Ovary (tissue), 10 donors: ENCODE measurements at places on chromosomes 11 and 22. TPM values are rescaled to one million over a fixed set of nuclear protein-coding genes. Genes with fewer than 3 reads are reported as not detected.

DNA sequence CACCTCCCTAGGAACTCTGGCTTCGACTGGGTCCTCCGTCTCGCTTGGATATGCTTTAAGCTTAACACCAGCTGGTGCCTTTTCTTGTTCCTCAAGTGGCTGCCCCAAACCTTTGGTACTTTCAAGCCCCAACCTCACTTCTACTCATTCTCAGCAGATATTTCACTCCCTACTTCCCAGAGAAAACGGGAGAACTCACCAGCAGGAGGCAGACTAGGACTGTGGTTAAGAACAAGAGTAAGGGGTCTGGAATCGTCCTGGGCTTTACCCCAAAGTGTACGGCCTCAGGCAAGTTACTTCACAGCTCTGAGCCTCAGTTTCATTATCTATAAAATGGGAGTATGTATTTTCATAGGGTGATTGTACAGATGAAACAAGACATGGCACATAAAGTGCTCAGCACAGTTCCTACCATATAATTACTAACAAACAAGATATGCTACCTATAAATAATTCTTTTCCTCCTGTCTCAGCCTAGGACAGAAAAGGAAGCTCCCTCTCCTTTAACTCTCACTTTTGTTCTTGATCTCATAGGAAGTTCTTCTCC is 37.8 kb downstream of the PAMR1 start:
- no peak overlapping the region for H3K4me3 ChIP-seq
- H3K27me3 ChIP-seq = no peaks in the 10 kb centered on the region

DNA sequence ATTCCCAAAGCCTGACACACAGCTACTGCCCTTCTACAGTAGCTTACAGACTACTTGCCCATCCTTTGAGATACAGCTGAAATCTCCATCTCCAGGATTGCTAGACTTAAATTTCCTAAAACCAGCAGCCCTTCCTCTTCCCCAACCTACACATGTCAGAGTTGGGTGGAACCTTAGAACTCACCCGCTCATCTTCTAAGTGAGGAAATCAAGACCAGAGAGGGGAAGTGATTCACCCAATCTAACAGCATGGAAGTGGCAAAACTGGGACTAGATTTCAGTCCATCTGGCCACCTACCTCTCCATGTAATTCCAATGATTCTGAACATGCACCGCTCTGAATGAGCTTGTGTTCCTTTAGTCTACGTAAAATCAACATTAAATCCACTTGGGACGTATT is 1.0 kb upstream of the TMEM86A start:
- H3K27me3 ChIP-seq = no peaks in the 10 kb centered on the region
- peaks cover 20% of the 10 kb centered on the region for H3K4me1 ChIP-seq
- peak overlapping the region; percentile 100 for H3K27ac ChIP-seq
- H3K4me3 ChIP-seq = no peak overlapping the region
- no peak for DNase-seq
- H3K36me3 ChIP-seq = no peaks in the 10 kb centered on the region

GRCh38 chr11:86624366-86624765 is 48.0 kb downstream of the ME3 start:
- H3K36me3 ChIP-seq = no peaks in the 10 kb centered on the region
- no peaks in the 10 kb centered on the region for H3K27me3 ChIP-seq
- H3K4me3 ChIP-seq = no peak overlapping the region
- peaks cover 24% of the 10 kb centered on the region for H3K4me1 ChIP-seq

GRCh38 chr11:66745356-66746235 is 16.6 kb upstream of the SPTBN2 start:
- DNase-seq = no peak
- peaks cover 5% of the 10 kb centered on the region for H3K4me1 ChIP-seq
- H3K27ac ChIP-seq = no peak overlapping the region
- no peaks in the 10 kb centered on the region for H3K36me3 ChIP-seq
- H3K27me3 ChIP-seq = no peaks in the 10 kb centered on the region

- H3K27me3 ChIP-seq = no peaks in the 10 kb centered on the region
- DNase-seq = no peak
- no peak overlapping the region for H3K4me3 ChIP-seq
- no peaks in the 10 kb centered on the region for H3K4me1 ChIP-seq
- no peaks in the 10 kb centered on the region for H3K36me3 ChIP-seq
- H3K27ac ChIP-seq = no peak overlapping the region
Measured at GRCh38 chr11:114384487-114384886, 15.8 kb downstream of the C11orf71 start.

DNA sequence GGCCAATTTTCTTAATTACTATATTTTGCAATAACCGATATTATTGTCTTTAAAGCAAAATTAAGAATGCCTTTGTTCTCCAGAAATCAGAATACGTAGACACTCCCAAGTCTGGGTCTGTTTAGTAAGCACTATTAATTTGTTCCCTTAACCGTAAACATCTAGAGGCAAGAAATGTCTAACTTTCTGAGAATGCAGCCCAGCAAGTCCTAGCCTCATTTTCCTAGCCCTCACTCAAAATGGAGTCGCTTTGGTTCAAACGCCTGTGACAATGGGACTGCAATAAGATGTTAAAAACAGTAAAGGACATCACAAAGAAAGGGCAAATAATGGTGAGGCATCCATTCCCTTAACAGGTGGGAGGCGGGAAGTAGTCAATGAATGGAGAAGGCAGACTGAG is 280.7 kb downstream of the DLG2 start:
- H3K36me3 ChIP-seq = no peaks in the 10 kb centered on the region
- H3K4me3 ChIP-seq = no peak overlapping the region
- H3K4me1 ChIP-seq = no peaks in the 10 kb centered on the region
- no peak for DNase-seq

DNA sequence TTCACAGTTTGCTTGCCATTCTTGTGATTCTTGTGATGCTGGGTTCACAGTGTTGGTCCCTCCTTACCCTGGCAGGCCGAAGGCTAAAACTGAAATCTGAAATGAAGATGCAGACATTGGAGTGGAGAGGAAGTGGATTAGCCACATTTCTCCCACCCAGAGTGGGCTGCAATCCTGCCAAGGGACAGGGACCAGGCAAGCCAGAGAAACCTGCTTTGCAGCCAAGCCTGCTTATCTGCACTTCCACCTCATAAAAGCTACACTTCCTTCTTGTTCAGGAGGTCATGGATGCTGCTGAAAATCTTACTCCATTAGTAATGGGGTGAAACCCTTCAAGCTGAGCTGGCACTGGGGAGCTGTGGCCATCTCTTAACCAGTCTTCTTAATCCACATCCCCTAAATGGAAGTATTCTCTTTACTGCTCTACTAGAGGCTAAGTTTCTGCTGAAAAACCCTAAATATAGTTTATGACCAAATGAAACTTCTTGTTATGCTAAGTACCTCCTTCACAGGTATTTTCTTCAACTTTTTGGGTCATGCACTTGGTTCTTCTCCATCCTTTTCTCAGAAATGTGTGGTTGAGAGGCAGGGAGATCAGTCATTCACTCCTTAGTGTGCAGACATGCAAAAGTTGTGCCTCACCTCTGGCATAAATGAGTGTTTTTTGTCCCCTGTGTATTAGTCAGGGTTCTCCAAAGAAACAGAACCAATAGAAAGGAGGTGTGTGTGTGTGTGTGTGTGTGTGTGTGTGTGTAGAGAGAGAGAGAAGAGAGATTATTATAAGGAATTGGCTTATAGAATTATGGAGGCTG is 133.9 kb upstream of the BMAL1 start:
- no peak overlapping the region for H3K4me3 ChIP-seq
- no peaks in the 10 kb centered on the region for H3K27me3 ChIP-seq
- DNase-seq = no peak
- H3K4me1 ChIP-seq = no peaks in the 10 kb centered on the region
- no peak overlapping the region for H3K27ac ChIP-seq

GRCh38 chr11:69039501-69039900 is 9.2 kb upstream of the TPCN2 start:
- H3K4me3 ChIP-seq = no peak overlapping the region
- H3K36me3 ChIP-seq = no peaks in the 10 kb centered on the region
- no peak overlapping the region for H3K27ac ChIP-seq
- no peaks in the 10 kb centered on the region for H3K27me3 ChIP-seq
- H3K4me1 ChIP-seq = peaks cover 10% of the 10 kb centered on the region

- DNase-seq = no peak
- no peak overlapping the region for H3K4me3 ChIP-seq
- peak overlapping the region; percentile 2 for H3K27ac ChIP-seq
- no peaks in the 10 kb centered on the region for H3K4me1 ChIP-seq
- no peaks in the 10 kb centered on the region for H3K27me3 ChIP-seq
Measured at GRCh38 chr11:45347348-45348082, 61.4 kb upstream of the SYT13 start.

- H3K36me3 ChIP-seq = no peaks in the 10 kb centered on the region
- H3K4me3 ChIP-seq = no peak overlapping the region
- H3K27me3 ChIP-seq = no peaks in the 10 kb centered on the region
- H3K27ac ChIP-seq = peak overlapping the region; percentile 96
- H3K4me1 ChIP-seq = peaks cover 12% of the 10 kb centered on the region
Measured at GRCh38 chr11:78419327-78419726, 1.7 kb upstream of the GAB2 start.

DNA sequence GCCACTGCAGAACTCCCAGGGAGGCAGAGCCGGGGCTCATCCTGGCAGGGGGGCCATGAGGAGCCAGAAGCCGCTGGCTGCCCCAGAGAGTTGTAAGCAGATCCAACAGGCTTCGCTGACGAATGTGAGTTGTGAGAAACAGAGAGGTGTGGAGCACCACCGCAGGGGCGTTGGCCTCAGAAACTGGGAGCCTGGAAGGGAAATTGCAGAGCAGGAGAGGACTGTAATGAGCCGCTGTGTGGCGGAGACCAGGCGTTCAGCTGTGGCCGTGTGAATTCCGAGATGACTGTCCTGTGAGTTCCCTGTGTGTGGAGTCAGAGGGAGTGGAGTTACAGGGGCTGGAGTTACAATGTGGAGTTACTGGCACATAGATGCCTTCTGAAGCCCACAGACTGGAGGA is 27.7 kb upstream of the ETS1 start:
- H3K4me3 ChIP-seq = no peak overlapping the region
- no peaks in the 10 kb centered on the region for H3K27me3 ChIP-seq
- no peak overlapping the region for H3K27ac ChIP-seq
- DNase-seq = no peak

DNA sequence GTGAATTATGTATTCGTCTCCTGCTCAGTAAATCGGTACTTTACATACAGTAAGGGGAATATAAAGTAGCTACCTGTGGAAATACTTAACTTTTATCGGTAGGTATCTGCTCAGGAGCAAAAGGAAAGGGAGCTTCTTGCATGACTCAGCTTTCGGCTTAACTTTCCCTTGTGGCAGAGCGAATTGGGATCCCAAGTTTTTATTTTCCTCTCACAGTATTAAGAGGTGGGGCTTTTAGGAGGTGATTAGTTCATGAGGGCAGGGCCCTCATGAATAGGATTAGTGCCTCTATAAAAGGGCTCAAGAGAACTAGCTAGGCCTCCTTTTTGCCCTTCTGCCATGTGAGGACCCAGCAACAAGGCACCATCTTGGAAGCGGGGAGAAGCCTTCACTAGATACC is 18.7 kb downstream of the RCN1 start:
- no peak for DNase-seq
- no peak overlapping the region for H3K27ac ChIP-seq
- no peaks in the 10 kb centered on the region for H3K27me3 ChIP-seq
- H3K36me3 ChIP-seq = no peaks in the 10 kb centered on the region

DNA sequence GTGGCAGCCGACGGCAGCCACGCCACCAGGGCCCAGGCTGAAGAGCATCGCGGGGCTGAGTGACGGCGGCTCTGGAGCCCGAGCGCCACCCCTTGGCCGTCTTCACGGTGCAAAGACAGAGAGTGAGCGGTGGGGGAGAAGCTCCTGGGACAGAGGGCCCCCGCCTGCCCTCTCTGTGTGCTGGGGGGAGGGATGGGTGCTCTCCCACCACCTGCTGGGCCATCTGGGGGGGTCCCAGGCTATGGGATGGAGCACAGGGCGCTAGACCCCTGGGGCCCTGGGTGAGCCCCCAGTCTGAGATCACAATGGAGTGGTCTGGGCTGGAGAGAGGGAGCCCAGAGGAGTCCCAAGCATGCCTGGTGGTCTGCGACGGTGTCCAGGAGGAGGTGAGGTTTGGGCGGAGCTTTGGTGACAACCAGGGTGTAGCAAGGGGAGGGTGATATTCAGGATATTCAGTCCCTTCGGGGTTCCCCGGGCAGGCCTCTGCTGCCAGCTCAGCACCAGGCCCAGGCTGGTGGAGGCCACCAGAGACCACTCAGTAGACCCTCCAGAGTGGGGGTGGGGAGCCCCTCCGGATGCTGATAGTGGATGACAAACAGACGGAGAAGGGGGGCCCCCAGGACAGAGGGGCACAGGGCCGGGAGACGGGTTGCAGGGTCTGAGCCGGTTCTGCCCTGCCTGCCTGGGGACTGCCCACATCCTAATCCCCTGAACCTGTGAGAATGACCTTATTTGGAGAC is 78.1 kb upstream of the PRR5 start:
- no peak overlapping the region for H3K27ac ChIP-seq
- DNase-seq = no peak
- no peak overlapping the region for H3K4me3 ChIP-seq
- H3K4me1 ChIP-seq = peaks cover 2% of the 10 kb centered on the region

- no peak overlapping the region for H3K4me3 ChIP-seq
- no peak overlapping the region for H3K27ac ChIP-seq
- H3K4me1 ChIP-seq = no peaks in the 10 kb centered on the region
- no peaks in the 10 kb centered on the region for H3K36me3 ChIP-seq
- DNase-seq = no peak
Measured at GRCh38 chr11:30521297-30522071, 64.7 kb downstream of the MPPED2 start.

DNA sequence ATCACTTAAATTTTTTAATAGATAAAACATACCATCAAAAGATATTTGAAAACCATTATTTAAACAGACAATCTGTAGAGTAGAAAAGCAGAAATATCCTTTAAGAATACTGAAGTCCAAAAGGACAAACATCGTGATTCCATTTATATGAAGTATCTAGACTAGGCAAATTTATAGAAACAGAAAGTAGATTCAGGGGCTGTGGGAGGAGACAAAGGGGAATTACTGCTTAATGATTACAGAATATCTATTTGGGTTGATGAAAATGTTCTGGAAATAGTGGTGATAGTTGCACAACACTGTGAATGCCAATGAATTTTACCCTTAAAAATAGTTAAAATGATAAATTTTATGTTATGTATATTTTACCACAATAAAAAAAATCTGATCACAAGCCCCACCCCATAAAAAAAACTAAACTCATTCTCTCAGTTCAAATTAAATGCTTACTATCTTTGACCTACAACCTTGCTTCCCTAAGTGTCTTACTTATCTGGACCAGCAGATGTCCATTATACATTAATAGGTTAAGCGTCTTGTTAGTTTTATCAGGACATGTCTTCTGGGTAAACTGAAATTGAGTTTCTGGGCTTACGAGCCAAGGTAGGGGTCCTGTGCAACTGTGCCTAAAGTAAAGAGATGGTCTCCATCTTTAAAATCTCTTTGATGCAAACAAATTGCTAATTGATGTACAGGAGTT is 86.3 kb downstream of the FCHSD2 start:
- no peaks in the 10 kb centered on the region for H3K27me3 ChIP-seq
- no peak overlapping the region for H3K27ac ChIP-seq
- DNase-seq = no peak
- no peak overlapping the region for H3K4me3 ChIP-seq

DNA sequence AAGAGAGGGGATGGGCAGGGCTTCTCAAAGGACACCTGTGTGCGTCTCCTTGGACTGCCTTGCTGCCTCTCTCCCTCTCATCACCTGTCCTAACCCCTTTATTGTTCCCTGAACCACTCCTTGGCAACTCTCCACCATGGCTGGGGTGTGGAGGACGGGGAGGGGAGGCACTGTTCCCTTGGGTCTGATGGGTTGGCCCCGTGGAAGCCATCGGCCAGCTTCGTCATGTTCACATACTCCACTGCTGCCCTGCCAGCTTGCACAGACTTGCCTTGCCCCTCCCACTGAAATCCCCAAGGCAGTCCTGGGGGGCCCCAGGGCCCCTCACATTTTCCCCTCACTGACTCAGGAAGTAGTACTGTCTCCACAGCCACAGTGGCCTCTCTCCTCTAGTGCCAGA is 36.1 kb upstream of the LRRC32 start:
- no peaks in the 10 kb centered on the region for H3K36me3 ChIP-seq
- H3K27ac ChIP-seq = no peak overlapping the region
- H3K4me3 ChIP-seq = no peak overlapping the region
- no peaks in the 10 kb centered on the region for H3K4me1 ChIP-seq

The HTR3A gene
- total RNA-seq = not detected

The RFPL2 gene
- not detected for total RNA-seq
